ENCODE measurements at places on chromosomes 4 and X.

GRCh38 chrX:126137899-126138298 lies 28.2 kb downstream of the DCAF12L2 start:
- peak; percentile 9 for DNase-seq

- no peak for DNase-seq
Observed at GRCh38 chrX:34900691-34901090, 41.9 kb upstream of the FAM47B start.

- DNase-seq, result no peak
Observed at GRCh38 chr4:99878604-99879003, 15.6 kb downstream of the LAMTOR3 start.

- no peak for DNase-seq
Observed at GRCh38 chr4:117327491-117327890, 242.1 kb upstream of the TRAM1L1 start.

DNA sequence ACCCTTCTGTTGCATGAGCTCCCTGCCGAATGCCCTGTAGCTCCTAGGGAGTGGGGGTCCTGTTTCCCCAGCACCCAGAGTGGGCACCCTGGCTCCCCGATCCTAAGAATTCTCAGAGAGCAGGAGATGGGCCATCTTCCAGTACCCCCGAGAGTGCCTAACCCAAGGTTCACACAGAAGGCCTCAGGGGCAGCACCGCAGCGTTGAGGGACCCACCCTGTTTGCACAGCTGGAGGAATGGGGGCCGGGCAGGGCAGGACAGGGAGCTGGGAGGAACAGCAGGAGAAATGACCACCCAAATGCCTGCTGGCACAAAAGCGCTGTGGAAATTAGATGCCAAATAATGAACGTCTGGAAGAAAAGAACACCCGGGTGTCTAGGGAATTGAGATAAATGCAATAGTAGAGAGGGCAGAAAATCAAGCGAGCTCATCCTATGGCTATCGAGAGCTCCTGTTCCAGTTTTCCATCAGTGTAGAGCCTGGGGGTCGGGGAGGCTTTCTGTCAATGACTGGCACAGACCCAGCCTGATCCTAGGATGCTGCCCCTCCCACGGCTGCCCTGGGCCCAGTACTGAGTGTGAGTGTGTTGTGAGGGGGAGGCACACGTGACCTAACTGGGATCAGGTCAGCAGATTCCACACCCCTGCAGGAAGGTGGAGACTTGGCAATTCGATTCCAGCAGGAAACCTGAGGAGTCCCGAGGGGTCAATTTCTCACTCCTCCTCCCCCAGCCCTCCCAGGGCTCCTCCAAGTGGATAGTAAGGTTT lies 25.7 kb downstream of the SEPTIN6 start:
- DNase-seq, result no peak

DNA sequence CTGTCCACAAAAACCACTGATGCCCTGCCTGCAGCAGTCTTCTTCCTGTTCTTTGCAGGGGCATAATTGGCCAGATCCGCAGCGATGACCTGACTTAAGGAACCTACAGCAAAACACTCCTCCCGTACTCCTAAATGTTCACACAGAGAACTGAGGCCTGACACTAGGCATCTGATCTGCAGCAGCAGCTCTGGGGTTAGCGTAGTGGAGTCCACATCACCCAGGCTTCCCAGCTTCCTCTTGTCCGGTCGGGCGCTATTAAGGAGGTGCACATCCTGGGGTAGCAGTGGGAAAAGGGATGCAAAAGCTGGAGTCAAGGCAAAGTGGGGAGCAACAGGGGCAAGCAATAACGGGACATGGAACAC lies 758 bp downstream of the SCFD2 start:
- DNase-seq, result peak; percentile 11

DNA sequence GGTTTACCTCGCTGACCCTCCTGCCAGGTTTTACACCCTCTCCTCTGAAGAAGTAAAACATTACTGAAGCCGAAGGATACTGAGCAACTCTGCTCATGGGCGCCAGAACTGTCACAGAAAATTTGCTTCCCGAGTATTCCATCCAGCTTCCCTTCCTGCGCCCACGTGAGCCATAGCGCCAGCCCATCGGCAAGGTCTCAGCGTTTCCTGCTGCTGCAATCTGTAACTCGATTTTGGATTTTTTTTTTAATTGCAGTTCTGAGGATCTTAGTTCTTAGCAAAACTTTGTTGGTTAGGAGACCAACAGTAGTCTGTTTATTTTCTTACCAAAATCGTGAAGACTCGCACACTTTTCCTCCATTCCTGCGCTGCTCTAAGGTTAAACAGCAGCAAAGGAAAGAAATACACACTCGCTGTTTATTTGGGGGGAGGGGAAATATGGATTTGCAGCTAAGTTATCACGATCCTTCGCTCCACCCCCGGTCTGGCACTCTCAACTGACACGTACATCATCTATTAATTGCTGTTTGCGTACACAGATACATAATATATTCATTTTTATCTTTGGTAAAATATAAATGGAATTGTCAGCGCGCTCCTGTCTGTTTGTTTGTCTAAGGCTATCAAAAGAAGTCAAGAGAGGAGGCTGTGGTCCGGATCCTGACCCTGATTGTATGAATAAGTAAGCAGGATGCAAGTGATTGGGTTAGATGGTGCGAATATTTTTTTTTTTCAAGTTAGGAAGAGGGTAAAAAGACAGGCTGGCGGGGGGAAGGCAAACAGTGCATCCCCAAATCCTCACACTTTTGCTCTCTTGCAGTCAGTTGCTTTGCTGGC lies at the start of gene TLL1:
Gene TLL1 (plus strand): TSS at position 777 of the 837 bp plus-strand sequence. CDS start 668 bp downstream, outside the sequence.
- DNase-seq, result peak; percentile 5

DNA sequence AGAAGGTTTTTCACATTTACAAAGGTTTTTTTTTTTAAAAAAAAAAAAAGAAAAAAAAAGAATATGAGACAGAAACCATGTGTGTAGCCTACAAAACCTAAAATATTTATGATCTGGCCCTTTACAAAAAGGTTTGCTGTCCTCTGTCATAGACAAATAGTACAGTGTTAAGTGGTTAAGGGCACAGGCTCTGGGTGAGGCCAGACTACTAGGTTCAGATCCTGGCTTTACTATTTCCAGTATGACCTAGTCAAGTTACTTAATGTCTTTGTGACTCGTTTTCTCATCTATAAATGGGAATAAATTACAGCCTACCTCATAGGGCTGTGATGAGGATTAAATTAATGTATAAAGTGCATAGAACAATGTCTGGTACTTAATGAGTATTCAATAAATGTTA lies 56.5 kb downstream of the GAB1 start:
- no peak for DNase-seq

DNA sequence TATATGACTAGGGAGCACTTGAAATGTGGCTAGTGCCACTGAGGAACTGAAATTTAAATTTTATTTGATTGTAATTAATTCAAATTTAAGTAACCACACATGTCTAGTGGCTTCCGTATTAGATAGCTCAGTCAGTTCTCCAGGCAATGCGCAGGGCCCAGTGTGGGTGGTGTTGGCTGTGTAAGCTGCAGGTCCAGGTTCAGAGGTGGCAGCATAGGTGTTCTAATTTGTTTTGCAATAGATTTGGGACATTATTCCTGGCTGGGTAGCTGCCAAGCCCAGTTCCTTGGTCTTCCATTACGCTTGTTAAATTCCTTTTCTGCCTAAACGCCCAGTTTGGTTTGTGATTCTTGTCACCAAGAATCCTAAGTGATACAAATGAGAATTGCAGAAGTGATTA lies 79.5 kb downstream of the FAM184B start:
- DNase-seq, result no peak

DNA sequence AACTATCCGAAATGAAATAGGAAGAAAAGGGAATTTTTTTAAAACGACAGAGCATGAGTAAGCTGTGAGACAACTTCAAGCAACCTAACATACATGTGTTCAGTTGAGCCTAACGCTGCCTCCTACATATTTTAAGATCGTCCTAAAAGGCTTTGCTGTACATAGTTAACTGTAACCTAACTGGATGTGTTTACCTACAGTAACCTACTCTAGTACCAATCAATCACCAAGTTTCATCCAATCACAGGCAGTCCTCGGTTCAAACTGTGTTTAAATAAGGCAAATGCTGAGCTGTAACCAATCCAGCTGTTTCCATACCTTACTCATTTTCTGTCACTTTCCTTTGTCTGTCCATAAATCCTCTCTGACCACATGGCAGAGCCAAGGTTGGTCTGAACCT lies 17.1 kb downstream of the RCHY1 start:
- DNase-seq, result no peak

GRCh38 chrX:110308220-110308619 lies 9.7 kb downstream of the AMMECR1 start:
- no peak for DNase-seq

- no peak for DNase-seq
Observed at GRCh38 chr4:139859876-139860275, 194.3 kb downstream of the MGST2 start.

DNA sequence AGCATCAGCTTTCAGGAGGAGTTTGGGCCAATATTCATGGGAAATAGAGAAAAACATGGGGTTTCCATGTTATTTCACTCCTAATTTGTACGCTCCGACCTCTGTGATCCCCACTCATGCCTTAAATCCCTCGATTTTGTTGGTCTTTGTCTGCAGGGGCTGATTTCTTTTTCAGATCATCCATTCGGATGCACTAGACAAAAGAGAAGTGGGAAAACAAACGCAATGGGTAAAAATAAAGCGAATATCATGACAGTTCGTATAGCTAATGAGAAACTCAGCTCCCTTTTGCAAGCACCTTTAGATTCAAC lies 139.1 kb upstream of the PLAC1 start:
- DNase-seq, result no peak

GRCh38 chr4:28277931-28278330 lies 1417.3 kb downstream of the STIM2 start:
- DNase-seq, result no peak

DNA sequence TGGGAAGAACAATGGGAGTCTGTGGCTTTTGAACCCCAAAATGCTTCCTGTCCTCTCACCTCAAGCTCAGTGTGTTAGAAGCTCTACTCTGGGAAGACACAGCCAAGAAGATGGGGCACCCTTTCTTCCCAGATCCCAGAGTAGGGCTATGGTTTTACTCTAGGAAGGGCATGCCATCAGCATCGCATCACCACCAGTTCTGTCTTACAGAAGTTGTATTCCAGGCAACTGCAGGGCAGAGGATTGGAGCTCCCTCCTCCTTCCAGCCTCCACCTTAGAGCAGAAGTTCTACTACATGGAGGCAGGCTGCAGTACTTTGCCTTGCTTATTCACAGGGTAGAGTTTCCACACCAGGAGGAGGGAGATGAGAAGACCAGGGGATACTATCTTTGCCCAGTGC lies 18.1 kb upstream of the ZFX start:
- DNase-seq, result no peak

GRCh38 chr4:84878546-84878945 lies 87.9 kb downstream of the WDFY3 start:
- DNase-seq, result no peak

- DNase-seq, result no peak
Observed at GRCh38 chr4:69591364-69591763, 48.1 kb downstream of the UGT2A2 start.

GRCh38 chr4:75289914-75290582 lies 224.2 kb downstream of the RCHY1 start:
- no peak for DNase-seq

- DNase-seq, result no peak
Observed at GRCh38 chr4:59945716-59946115, 1254.4 kb upstream of the ADGRL3 start.

Data from NCI-H526 treated with DMSO at 0.1 percent for 48 hours (cell line).